ENCODE measurements at places on chromosomes 13 and 19.
A peak's percentile ranks its signal among the peaks of the same experiment; 100 is the strongest.

DNA sequence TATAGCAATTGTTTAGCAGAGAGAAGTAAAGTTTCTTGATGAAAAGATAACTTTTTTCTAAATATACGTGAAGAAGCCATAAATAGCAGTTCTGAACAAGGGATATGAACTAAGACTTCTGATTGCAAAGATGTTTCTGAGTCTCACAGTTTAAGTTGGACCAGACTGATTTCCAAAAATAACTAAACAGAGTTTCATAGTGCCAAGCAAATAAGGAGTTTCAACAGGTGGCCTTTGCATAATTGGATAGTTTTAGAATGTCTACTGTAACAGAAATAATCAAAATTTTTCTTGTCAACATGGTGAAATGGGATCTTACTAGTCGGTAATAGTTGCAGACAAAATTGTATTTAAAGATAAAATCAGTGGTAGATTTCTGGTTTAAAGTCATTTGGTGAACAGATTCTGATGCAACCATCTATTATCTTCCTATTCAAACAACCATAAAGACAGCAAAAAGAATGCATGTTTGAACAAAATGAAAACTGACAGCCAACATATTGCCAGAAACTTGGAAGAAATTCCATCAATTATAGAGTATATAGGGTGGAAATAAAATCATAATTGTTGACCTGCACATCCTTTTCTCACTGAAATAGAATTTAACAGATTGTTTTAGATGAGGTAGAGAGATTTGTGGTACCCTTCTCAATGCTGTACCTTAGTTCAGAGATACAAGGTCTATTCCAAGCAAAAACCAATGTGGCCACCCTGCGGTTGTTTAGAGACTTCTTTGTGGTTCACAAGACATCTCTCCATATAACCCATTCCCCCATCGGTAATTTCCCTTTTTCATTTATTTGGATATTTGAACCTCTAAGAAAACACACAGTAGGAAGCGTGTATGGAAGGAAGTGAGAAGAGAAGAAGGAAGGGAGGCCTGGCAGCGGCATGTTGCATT lies 275.3 kb downstream of the COG6 start:
- no peak for DNase-seq

- peak; percentile 59 for DNase-seq
Observed at GRCh38 chr13:99916366-99917103, 55.0 kb downstream of the ZIC5 start.

- no peak for DNase-seq
Observed at GRCh38 chr13:51041126-51041525, 69.9 kb downstream of the C13orf42 start.

DNA sequence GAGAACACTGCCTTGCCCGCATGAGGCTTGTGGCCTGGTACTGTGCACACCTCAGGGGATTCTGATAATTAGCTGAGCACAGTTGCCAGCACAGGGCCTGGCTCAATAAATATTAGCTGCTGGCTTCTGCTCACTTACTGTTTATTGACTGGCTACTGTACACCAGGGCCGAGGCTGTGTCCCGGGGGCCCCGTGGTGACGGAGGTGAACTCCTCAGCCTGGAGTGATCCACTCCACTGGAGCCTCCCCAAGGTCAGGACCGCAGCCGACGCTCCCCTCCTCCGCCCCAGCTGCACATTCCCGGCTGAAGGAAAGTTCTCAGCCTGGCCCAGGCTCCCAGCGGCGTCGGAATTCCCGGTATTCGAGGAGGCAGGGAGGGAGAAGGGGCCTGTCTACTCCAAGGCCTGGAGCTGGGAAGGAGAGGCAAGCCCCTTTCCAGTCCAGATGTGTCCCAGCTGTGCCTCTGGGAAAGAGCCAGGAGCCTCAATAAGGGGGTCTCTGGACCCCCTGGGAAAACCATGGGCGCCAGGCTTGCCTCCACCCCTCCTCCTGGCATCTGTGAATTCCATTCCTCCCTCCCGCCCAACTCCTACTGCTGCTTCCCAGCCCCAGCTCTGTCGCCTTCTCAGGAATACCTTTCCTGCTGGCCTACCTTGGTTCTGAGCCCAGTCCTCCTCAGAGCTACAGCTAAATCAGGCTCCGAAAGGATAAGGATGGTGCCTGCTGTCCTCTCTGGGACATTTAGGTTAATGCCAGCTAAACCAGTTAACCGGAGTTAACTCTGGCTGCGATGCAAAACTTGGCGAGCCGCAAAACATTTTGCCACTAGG lies 7.3 kb downstream of the RPS16 start:
- DNase-seq: no peak

GRCh38 chr13:84038001-84038400 lies 155.7 kb upstream of the SLITRK1 start:
- no peak for DNase-seq

- DNase-seq: no peak
Observed at GRCh38 chr19:46328079-46328478, 18.8 kb upstream of the PPP5C start.

GRCh38 chr19:45251452-45252354 lies 632 bp downstream of the MARK4 start:
- DNase-seq: no peak

DNA sequence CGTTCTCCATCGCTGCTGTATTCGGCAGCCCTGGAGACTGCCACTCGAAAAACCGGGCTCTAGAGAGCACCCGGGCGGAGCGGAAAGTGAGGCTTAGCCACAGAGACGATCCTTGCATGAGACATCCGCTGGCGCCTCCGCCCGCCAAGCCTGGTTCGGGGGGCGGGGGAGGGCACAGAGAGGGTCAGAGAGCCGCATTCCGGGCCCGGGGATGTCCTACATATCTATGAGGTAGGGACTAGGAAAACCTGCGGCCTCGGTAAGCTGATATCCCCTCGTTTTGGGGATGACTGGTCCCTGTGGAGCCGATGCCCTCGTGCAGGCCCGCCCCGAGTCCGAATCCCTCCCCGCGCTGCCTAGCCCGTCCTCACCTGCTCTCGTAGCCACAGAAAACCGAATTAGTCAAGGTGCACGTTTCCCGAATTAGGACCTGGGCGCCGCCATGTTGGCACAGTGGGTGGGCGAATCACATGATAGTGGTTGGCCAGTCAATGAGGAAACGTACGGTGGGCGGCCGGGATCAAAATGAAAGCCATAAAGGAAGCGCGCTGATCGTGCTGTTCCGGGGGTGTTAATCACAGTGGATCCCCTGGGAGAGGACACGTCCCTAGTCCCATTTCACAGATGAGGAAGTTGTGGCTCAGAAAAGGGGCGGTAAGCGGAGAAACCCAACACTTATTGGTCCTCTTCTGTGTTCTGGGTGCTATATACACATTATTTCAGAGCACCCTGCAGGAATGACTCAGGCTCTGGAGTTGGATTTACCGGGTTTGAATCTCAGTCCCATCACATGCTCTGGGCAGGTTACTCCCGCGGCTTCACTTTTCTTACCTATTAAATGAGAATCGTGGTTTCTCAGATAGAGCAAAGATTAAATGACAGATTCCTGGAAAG lies at the start of gene TRMT1:
Gene TRMT1, minus strand, starts transcription at position 459 of the 894 bp plus-strand sequence. Its CDS starts 341 bp downstream, at position 118.
- DNase-seq: peak; percentile 92

DNA sequence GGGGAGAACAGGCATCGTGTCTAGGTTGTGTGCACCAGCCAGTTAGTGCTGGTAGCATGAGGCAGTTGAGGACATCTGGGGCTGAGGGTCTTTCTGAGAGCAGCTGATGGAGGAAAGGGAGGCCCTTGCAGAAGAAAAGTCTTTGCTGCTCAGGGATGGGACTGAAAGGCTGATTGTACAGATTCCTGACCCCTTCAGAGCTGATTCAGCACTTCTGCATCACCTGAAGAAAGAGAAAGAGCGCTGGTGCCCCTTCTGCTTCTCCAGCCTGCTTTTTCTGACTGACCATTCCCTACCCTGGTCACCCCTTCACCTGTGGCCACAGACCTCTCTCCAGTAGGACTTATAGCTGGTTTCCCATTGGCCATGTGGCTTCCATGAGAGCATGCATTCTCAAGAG lies 476.2 kb downstream of the TSHZ3 start:
- DNase-seq: no peak

DNA sequence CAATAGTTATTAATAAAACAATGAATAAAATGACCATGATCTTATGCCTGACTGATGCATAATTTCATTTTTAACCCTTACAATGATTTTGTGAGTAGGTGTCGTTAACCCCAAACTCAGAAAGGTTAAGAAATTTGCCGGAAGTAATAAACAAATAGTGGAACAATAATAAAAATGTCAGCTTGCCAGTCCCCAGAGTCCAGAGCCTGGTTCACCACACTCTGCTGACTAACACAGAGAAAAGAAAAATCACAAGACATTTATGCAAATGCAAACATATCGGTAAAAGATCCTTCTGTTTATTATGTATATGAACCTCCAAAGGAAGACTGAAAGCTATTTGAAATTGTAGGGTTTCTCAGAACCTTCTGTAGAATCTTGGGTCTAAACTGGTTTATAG lies 563.7 kb downstream of the EFNB2 start:
- no peak for DNase-seq

DNA sequence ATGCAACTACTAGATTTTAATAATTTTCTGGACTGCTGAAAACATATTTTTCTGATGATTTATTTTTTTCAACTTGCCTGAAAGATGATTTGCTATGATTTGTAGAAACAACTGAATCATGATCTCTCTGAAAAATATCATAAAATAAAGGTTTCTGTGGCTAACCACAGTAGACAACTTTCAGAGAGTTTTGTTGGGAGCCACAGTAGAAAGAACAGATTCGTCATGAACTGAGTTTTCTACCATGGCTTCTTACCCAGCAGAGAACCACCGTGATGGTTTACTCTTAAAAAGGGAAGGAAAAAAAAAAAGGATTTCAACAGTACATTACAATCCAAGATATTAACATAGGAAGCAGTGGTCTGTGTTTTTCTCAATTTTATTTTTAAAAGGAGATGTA lies 18.0 kb downstream of the ZAR1L start:
- DNase-seq: no peak

DNA sequence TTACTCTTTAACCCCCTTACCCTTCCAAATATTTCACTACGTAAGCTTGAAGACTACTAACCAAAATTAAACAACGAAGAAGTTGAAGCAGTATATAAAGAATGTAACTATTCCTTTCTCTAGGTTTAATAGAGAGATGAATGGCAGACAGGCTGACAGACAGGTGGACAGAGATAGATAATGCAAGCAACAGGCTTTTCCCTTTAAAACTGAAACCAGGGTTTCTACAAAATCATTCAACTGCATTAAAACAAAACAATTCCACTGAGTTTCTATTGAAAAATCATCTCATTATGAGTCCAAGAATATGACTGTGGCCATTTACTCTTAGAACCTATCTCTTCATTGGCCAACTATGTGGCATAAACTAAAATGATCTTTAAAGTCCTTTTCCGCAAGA lies 15.2 kb downstream of the LNX2 start:
- DNase-seq: no peak

DNA sequence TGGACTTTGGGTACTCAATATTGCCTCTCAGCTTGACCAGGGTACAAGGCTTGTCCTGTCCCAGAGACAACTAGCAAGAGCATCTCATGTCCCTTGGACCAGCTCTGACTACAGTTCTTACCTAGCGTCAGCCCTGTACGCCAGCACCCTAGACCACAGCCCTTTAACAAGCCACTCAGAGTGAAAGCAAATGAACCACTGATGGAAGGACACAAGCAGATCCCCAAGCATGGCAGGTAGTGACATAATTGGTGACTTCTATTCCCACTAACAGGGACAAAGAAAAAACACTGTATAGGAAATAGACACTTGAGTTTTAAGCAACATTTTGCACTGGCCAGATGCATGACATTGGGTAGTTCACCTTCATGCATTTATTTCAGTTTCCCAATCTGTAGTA lies 8.8 kb upstream of the LRCH1 start:
- DNase-seq: no peak

- DNase-seq: peak; percentile 67
Observed at GRCh38 chr19:13132471-13133180, 14.6 kb downstream of the NACC1 start.

DNA sequence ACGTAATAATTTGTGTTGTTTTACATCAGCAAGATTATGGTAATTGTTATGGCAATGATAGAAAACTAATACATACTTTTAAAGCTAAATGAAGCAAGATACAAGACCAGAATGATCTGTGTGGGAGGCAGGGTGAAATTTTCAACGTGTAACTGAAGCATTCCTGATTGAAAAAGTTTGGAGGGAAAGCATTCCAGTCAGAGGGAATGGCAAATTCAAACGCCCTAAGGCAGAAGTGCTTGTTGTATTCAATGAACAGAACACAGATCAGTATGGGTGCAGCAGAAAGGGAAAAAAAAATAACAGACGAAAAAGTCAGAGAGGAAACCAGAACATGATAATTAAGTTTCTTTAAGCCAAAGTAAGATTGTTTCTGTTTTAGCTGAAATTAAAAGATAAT lies 928.5 kb upstream of the SLITRK1 start:
- DNase-seq: no peak

DNA sequence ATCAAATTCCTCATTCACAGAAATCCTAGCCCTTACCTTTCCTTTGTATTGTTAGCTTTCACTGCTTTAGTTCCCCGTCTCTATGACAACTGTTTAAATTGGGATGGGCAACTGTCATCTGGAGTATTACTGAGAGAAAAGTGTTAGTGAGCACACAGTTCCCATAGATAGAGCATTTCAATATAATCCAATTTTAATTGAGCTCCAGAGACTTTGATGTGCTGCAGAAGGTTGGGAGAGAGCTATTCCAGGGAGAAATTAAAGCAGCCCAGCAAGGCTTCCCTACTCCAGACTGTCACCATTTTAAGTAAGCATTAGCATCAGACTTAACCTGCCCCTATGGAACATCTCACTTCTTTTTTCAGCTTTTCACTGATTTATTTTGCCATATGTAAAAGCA lies 55.0 kb upstream of the MAB21L1 start:
- no peak for DNase-seq

GRCh38 chr19:13548131-13548530 lies 41.9 kb upstream of the CACNA1A start:
- DNase-seq: no peak

- DNase-seq: no peak
Observed at GRCh38 chr13:100951016-100951415, 276.4 kb upstream of the TMTC4 start.

DNA sequence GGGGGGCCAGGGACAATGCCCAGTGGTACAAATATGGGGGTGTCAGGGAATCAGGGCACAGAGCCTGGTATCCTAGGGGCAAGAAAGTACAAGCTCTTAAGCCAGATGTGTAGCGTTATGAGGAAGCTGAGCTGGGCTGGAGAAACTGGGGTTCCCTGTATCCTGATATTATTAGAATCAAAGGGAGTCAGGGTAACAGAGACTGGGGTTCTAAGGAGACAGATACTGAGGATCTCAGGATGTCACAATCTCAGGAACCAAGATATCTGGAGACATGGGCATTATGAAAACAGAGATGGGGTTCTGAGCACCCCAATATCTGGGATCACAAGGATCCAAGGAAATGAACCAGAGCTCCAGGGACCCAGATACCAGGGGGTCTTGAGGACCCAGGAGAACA lies 784 bp downstream of the BCL3 start:
- no peak for DNase-seq
